ENCODE measurements at places on chromosomes 12 and 14.

DNA sequence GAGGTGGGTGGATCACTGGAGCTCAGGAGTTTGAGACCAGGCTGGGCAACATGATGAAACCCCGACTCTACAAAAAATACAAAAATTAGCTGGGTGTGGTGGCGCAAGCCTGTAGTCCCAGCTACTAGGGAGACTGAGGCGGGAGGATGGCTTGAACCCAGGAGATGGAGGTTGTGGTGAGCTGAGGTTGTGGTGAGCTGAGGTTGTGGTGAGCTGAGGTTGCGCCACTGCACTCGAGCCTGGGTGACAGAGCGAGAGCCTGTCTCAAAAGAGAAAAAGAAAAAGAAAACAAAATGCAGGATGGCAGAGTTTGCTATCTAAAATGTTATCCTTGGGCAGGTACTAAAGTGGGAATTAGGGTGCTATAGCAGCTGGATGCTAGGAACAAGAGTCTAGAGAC is 10.8 kb upstream of the GPRC5A start:
- peak; percentile 70 for DNase-seq

GRCh38 chr12:115451780-115452736 is 768.1 kb upstream of the TBX3 start:
- no peak for DNase-seq

- DNase-seq: no peak
Observed at GRCh38 chr12:56128670-56129205, 671 bp downstream of the ESYT1 start.

DNA sequence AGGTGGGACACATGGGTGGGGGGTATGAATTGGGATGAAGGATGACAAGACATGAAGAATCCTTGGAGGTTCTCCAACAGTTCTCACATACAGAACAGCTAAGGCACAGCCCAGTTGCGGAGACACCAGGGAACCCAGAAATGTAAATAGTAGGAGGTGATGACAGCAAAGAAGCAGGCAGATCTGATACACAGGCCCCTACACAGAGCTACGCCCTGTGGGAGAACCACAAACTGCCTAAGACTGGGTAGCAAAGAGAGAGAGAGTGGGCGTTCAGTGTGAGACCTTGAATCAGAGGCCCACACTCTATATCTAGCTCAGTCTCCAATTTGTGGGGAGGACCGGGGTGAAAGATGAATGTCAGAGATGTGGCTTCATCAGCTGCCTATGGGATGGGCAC is 9.5 kb upstream of the NUMB start:
- peak; percentile 65 for DNase-seq

DNA sequence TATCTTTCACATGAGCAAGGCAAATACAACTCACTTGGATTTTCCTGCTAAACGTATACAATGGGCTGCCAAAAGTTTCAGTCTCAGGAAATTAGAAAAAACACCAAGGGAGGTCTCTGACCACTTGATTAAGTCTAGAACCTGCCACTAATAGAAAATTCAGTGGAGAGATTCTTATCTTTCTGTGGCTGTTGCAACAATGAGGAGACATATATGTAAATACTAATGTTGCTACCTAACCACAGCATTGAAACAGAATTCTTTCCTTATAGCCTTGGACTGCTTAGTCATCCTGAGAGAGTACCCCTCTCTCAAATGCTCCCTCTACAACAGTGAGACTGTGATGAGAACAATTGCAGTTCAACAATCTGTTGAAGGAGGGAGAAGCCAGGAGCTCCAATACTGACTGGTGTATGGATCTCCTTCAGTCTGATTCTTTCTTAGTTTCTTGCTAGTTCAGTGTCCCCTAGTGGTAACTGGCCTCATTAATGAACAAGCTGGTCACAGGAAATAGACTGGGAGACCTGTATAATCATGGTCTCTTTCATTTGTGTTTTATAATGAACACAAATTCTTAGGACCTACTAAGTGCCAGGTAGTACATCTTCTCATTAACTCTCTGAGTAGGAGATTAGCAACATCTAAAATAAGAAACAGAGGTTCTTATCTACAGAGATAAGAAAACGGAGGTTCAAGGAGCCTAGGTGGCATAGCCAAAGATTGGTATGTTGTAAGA is 164.5 kb downstream of the SLC38A4 start:
- peak; percentile 76 for DNase-seq

DNA sequence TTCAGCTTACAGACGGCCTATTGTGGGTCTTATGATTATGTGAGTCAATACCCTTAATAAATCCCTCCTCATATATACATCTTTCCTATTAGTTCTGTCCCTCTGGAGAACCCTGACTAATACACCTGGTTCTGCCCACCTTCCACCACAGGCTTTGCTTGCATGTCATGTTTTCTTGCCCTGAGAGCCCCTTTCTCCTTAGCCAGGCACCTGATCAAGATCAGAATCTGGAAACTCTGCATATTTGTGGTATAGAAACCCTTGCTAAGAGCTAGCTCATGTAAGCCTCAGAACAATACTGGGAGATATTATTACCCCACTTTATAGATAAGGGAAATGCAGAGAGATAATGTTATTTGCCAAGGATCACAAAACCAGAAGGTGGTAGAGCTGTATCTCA is 52.9 kb upstream of the JDP2 start:
- no peak for DNase-seq

DNA sequence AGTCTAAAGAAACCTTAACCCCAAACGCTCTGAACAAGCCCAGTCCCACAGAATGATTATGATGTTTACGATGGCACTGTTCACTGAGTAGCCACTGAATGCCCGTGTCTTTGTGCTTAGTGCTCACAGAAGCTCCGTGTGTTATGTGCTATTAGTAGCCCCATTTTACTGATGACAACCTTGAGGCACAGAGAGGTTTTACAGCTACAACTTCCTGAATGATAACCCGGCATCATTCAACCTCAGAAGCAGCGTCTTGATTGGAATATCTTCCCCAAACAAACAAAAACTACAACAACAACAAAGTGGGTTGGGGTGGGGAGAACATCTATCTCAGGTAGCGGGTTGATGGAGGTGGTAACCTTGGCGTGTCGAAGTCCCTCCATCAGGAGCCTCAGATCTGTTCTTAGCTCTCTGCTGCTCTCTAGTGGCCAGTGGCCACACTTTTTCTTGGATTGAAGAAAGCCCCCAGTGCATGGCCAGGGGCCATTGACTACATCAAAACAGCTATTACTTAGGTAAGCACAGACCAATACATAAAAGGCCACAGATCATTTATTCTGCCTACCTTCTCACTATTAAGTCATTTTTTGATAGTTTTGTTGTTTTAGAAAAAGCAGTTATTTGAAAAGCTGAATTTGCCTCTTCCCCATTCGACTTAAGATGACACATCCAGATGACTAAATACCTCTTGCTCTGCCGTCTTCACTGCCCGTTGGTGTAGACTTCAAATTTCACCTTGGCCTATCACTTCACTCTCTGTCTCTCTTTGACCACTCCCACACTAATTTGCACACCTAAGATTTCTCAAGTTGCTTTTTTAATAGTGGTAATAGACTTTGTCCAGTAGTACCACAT is 376.9 kb downstream of the GALC start:
- DNase-seq: peak; percentile 77

DNA sequence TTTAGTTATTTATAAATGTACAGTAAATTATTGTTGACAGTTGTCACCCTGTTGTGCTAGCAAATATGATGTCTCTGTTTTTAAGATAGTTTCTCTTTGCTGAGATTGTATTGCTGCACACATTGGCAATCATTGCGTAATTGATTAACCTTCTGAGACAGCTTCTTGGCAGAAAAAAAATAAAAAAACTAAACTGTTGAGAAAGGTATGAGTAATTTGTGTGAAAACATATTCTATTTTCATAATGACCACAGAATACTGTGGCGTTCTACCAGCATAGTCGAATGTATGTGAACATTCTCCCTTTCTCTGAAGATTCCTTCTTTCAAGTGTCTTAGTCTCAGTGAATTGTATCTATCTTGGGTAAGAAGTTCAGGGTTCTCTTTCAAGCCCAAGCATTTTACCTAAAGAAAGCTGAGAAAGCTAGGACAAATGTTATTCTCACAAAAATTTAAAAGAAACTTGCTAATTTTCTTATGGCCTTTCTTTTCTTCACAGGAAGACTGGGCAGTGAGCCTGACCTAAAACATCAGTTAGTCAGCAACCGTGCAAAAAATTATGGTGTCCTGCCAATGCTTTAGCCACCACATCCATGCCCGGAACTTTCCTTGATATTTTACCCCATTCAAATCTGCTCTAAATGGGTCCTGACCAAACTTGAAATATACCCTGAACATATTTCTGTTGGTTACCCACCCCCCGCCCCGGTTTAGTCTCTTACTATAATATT is 69.0 kb upstream of the REP15 start:
- no peak for DNase-seq

- DNase-seq: no peak
Observed at GRCh38 chr14:51680031-51680430, 28.3 kb downstream of the FRMD6 start.

DNA sequence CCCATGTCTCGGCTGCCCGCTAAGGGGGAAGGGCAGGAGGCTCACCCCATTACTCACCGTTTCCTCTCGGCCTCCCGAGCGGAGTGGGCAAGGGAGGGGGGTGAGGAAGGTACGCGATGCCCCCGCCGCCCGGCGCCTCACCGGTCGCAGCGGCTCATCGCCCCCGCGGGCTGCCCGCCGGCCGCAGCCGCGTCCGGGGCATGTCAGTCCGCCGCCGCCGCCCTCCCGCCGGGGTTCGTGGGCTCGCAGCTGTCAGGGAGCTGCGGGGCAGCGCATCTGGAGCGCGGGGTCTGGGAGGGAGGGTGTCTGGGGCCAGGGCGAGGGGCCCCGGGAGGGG is 461 bp downstream of the SLC8A3 start:
- DNase-seq: peak; percentile 60

GRCh38 chr14:68628605-68629310 is 164.1 kb downstream of the ZFP36L1 start:
- DNase-seq: peak; percentile 66

DNA sequence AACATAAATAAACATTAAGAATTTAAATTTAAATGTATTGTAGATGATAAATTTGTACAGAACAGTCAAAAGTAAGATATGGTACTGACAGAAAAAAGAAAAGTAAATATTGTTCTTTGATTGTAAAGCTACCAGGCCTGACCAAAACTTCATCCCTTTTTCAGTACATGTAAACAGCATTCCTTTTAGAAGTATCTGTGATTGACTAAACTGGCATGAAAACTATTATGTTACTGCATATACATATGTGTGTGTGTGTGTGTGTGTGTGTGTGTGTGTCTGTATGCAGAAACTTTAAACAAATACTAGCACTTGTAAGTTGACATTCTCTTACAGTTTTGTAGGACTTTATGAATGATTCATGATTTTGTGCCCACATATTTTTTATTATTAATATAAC is 270.9 kb downstream of the C12orf50 start:
- no peak for DNase-seq

- DNase-seq: no peak
Observed at GRCh38 chr12:57727758-57728395, 10.7 kb downstream of the AGAP2 start.

- peak; percentile 74 for DNase-seq
Observed at GRCh38 chr12:106919910-106920544, 35.7 kb upstream of the TMEM263 start.
